Stimulated activated CD4-positive, alpha-beta T cell treated with anti-CD3 and anti-CD28 coated beads, Interleukin-4, amount 100 ng/mL, for 4 hours (primary cell): ENCODE measurements at places on chromosomes 7 and 10.

DNA sequence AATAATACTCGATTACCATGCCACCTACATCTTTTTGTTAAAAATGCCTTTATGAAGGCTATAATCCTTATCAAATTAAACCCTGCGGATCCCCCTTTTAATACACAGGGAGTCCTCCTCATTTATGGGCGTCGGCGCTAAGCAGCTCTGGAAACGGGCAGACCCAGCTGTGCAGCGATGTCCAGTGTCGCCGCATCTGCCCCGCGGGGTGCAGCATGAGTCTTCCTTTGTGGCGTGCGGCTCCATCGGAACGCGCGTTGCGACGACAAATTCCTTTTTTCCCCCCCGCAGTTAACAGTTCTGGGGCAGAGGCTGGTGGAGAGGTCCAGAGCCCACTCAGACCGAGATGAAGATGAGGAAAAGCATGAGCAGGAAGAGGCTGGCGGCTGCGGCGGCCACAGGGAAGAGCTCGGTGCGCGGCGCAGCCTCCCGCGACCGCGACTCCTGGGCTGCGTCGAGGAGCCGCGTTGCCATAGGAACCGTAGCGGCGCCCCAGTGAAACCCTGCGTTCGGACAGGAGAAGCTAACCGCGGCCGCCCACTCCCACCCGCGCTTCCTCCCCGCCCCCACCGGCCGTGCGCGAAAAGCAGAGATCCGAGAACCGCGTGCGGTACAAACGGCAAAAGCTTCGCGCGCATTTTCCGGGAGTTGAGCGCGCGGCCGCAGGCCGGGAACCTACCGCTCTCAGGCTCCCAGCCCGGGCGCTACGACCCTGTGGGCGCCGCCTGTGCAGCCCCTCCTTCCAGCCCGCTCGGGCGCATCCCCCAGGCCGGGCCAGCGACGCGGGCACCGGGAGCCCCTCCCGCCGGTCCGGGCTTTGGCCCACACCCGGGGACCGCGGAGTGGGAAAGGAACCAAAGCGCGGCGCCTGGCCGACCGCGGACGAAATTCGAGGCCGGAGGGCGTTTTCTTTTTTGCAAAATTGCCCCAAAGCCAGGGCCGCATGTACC, 130.6 kb downstream of the SPAG6 start:
- peak; percentile 36 for DNase-seq

DNA sequence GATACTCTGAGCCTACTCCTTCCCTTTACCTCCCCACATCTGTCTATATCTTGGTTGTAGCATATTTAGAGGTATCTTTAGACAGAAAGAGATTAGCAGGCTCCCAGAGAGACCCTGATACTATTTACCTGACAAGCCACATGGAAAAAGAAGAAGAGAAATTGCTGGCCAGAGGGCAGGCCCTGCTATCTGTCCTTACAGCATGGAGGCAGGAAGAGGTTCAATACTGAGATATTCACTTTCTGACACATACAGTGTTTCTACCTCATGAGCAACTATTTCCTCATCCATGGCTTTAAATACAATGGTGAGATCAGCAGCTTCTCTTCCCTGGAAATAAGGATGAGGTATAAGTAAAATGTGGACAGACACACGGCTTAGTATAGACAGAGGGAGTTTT, 33.9 kb upstream of the TSPAN13 start:
- no peak for DNase-seq

DNA sequence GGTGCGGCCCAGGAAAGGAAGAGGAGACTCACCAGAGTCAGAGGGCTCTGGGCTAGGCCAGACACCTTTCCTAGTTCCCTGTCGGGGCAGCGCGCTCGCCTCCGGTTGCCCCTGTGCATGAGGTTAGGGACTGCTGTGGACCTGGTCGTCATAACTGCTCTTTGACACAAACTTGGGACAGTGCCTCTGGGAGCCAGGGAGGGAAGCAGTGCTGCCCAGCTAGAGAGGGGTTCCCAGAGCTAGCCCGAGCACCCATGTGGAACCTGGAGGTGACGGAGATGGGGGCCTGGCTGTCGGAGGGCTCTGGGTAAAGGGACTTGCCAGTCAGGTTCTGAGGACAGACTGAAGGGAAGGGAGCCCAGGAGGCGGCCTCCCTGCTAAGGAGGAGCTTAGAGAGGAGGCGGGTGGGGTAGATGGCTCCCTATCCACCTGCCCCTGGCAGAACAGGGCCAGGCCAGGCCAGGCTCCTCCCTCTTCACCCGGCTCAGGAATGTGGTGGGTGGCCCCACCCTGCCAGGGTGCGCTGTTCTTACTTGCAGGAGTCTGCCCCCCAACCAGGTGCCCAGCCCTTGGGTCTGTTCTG, 29.7 kb downstream of the AGAP3 start:
- DNase-seq = no peak

DNA sequence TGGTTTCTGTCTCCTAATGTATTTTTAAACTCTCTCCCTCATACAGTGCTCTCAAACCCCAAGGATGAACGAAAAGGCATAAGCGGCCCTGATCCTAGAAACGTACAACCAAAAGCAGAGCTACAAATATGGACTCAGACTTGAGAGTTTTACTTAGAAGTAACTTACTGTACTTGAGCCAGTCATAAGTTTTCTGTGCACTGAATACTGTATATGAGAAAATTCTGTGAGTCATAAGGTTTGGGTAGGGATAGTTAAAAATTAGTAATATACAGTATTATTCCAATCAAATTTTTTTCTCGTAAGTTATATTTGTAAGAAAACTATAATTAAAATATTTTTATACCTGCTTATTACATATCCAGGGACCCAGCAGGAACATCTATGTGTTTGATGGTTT, 5.9 kb upstream of the ASL start:
- no peak for DNase-seq

DNA sequence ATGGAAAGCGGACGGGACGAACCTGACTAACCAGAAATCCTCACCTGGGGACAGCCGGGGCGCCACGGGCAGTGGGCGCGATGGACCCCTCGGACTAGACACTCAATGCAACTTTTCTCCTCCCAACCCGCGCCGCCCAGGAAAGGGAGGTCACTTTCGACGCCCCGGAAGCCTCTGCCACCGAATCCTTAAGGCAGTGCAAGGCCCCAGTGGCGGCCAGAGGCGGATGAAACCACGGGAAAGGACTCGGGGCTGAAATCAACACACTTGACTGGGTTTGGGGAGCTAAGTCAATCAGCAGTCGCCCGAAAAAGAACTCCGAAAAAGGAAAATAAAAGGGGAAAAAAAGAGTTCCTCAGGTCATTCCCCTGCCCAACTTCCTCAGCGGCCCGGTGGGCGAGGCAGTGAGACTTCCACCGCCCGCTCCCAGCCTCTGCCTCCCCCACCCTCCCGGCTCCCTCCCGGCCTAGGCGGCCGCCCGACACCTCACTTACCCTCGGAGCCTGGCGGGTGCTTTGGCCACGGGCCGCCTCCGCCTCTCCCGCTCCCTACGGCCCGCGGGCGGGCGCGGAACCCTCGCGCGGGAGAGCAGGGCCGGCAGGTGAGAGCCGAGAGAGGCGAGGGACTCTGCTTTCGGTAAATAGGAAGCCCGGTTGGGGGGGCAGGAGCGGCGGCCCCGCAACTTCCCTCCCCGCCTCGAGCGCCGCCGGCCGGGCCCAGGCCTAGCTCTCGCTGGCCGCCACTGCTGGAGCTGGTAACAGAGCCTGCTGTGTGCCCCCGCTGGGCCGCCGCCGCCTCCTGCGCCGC, 518 bp downstream of the WAPL start:
- peak; percentile 39 for DNase-seq
